ENCODE measurements at places on chromosomes 7 and 10.

DNA sequence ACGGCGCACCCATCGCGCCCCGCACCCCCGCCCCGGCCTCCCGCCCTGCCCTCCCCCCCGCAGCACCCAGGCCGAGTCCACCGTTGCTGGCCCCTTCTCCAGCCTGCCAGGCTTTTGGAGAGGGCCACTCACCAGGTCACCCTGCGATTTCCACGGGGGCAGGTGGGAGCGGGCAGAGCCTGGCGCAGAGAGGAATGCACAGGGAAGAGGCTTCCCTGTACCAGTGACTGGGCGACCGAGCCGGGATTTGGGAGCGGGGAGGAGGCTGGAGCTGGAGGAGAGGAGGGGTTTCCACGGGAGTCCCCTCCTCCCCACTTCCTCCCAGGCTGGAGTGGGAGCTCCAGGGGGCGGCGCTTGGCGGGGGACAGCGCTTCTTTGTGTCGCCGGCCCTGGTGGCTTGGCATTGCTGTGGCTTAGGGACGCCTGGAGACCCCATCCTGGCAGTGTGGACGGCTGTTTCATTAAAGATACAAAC lies 19.3 kb downstream of the TCAF1 start:
- no peak for DNase-seq

- DNase-seq: no peak
These were observed 47.1 kb downstream of the ZNF680 start for GRCh38 chr7:64515781-64516180.

DNA sequence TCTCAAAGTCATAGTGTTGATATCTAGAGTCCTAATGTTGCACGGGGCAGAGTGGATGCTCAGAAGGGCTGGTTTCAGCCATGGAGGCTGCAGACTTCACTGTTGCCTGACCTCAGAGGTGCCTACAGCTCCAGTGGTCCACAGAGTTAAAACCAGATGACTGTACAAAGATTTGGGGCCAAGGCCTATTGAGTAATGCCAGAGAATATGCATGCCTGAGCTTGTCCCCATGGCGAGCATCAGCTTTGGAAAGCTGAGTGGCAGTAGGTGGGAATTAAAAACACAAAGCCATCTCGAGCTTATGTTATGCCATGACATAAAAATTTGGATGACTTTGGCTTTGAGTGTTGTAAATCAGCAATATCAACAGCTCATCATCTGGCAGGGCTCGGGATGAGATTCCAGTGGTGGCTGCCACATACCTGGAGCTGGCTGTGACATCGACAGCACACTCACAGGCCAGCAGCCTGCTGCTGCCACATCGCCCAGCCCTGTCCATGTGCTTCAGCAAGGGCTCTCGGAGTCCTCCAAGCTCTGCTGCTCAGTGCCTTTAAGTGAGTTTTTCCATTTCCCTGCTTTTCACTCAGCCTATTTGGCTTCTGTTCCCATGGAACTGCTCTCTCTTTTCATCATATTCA lies 379.6 kb downstream of the TNS3 start:
- DNase-seq: no peak

GRCh38 chr10:95234951-95235350 lies 40.9 kb downstream of the ACSM6 start:
- no peak for DNase-seq

DNA sequence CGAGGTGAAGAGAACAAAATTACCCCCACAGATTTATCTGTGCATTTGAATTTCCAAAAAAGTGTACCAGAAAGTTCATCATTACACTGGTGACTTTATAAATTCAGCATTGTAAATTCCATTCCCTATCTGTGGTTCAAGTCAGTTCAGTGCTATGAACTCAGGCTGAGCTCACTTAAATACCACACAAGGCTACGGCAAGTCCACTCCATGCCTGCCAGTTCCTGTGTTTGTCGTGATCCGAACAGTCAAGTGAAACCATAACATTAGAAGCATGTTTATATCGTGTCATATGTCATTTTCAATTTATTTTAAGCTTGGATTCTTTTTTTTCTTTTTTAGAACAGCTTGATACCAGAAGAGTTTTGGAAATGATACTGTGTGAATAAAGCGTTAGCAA lies 14.8 kb downstream of the MBL2 start:
- no peak for DNase-seq

DNA sequence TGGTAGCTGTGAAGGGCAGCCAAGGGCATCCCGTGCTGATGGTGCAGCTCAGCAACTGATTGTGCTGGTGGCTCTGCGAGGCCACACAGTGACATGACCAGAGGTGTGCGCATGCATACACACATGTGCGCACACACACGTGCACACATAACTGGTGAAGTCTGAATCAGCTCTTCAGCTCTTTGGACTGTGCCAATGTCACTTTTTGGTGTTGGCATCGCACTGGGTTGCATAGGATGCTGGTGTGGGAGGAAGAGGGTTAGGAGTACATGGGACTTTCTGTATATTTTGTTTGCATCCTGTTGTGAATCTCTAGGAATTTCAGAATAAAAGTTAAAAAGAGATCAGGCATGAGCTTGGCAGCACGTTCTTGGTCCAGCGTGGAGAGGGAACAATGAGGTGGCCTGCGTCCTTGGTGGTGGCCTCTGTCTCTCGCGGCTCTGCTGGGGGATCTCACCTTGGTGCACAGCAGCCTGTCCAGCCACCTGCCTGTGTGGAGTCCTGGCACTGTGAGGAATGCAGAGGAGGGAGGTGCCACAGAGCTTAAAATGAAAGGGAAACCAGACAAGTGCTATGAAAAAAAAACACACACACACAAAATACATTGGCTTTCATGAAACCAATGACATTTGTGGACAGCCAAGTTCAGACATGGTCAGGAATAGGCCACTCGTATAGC lies 124.0 kb downstream of the TRRAP start:
- no peak for DNase-seq

DNA sequence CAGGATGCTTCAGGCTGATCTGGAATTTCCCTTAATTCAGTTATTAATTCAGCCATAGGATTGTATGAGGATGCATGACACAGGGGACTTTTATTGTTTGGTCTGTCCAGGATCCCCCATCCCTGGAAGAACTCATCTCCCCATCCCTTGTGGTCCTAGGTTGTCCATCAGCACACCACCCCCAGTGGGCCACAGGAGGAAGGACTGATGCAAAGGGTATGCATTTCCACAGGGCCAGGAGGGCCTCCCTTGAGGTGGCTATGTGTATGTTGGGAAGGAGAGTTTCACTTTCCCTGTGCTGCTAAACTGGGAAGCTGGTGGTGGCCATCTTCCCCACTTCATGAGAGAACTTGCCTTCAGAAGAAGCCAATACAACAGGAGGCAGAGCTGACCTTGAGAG lies 44.6 kb upstream of the GRB10 start:
- DNase-seq: no peak

DNA sequence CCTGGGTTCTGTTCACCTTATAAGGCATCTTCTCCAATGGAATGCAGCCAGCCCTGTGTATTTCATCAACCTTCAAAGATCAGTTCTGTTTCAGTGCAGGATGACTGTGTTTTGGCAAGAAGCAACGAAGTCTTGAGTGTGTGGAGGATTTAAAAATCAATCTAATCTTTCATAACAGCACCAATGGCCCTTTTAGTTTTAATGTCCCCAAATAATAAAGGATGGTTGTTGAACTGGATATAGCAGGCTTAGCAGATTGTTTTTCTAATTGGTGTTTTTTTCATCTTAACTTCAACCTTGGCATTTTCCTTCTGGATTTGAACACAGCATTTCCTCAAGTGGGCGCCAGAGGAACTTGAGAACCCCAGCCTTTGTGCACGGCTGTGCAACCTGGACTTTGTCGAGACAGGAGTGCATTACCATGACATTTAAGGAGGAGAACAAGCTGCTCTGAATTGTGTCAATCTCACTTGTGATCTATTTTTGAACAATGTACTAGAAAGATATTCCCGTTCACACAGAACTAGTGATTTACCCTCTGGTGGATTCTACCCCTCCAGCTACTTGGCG lies 313.3 kb upstream of the AKR1E2 start:
- DNase-seq: no peak

GRCh38 chr7:114082642-114083165 lies 163.9 kb upstream of the PPP1R3A start:
- DNase-seq: no peak

GRCh38 chr7:7554021-7554432 lies 12.7 kb upstream of the MIOS start:
- no peak for DNase-seq

GRCh38 chr10:43249962-43250614 lies 16.8 kb downstream of the RASGEF1A start:
- DNase-seq: no peak

DNA sequence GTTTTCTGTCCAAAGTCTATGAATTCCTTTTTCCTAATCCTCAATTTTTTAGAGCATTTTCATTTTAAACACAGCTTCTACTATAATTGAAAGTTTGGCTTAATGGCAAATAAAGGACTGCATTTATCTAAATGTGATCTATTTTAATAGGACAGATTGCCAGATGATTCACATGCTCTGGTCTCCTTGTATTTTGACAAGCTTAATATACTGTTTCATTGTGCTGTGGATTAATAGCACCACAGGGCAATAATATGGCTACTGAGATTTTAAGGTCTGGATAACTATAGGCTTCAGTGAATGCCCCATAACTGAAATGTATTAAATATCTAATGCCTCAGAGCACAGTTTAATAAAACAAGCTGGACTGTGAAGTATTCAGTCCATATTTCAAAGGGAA lies 1362.8 kb downstream of the XPNPEP1 start:
- DNase-seq: no peak

DNA sequence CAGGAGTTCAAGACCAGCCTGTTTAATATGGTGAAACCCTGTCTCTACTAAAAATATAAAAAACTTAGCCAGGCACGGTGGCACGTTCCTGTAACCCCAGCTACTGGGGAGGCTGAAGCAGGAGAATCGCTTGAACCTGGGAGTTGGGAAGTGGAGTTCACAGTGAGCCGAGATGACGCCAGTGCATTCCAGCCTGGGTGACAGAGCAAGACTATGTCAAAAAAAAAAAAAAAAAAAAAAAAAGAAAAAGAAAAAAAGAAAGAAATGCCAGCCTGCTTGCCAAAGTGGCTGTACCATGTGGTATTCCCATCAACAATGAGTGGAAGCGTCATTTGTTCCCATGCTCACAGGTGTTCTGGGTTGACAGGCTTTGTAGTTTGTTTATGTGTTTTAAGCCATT lies 43.3 kb upstream of the NPTX2 start:
- DNase-seq: no peak

- no peak for DNase-seq
These were observed 176.1 kb upstream of the TNS3 start for GRCh38 chr7:47757921-47758411.

DNA sequence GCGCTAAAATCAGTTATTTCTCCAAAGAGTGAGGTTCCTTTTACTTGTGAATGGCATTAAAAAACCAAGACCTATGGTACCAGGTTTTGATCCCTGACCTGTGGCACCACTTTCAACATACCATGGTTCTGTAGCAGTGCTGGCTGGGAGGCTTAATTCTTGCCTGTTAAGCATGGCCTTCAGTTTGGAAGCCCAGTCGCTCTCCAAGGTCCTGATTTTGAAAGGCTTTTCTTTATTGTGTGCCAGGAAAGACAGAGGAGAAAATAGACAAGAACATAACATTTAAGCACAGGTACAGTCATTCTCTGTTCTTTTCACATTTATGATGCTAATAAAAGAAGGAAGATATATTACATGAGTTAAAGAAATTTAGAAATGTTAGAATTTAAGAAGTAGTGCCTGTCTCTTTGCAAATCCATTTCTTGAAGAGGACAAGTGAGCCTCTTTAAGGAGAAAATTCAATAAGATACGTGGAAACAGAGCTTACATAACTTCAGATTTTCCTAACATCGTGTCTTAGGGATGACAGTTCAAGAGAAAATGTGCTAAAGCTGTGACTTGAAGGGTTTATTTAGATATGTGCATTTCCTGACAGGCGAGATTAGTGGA lies 357.6 kb downstream of the DPP6 start:
- no peak for DNase-seq

GRCh38 chr10:9579110-9579705 lies 1438.5 kb upstream of the CELF2 start:
- DNase-seq: no peak

DNA sequence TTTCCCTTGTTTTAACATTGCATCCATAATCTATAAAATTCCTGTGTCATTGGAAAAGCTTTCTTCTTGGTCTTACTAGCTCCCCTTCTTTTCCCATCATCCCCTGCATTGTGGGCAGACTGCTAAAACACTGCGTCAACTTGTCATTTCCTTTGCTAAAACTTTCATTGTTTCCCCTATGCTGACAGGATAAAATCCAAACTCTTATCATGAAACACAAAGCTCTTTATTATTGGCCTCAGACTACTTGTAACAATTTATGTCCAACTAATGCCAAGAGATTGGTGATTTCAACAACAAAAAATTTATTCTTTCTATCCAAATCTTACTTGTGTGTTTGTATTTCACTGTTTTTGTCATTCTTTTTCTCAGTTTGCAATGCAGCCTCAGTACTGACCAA lies 339.1 kb downstream of the HGF start:
- DNase-seq: no peak

GRCh38 chr7:77354484-77354883 lies 61.7 kb downstream of the GSAP start:
- DNase-seq: peak; percentile 51

GRCh38 chr7:129775695-129776361 lies 164.3 kb downstream of the NRF1 start:
- no peak for DNase-seq

GRCh38 chr7:54799792-54800191 lies 40.8 kb upstream of the SEC61G start:
- no peak for DNase-seq

DNA sequence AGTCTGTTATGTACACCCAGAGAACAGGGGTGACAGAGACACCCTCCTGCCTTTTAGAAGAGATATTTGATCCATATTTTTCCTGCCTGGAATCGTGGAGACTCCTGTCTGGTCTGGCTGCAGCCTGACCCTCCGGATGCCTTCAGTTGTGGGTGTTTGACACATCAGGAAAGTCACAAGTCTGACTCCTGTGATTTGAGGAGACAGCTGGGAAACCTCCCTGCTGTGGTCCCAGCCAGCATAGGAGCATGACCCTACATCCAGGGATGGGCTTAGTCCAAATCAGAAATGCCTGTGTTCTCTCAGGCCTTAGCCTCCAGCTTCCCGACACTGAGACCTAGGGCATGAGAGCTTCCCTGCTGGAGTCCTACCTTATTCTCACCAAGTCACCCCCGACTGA lies 43.4 kb downstream of the GOT1 start:
- DNase-seq: no peak

GRCh38 chr10:118255355-118255754 lies 86.8 kb downstream of the FAM204A start:
- DNase-seq: no peak

Data from CD4-positive, alpha-beta T cell treated with Interleukin-12 subunit alpha and Interleukin-12 subunit beta, for 1 hour (primary cell).